ENCODE measurements at places on chromosomes 13 and 19. TPM values are rescaled to one million over a fixed set of nuclear protein-coding genes. Genes with fewer than 3 reads are reported as not detected.
A peak's percentile ranks its signal among the peaks of the same experiment; 100 is the strongest.

DNA sequence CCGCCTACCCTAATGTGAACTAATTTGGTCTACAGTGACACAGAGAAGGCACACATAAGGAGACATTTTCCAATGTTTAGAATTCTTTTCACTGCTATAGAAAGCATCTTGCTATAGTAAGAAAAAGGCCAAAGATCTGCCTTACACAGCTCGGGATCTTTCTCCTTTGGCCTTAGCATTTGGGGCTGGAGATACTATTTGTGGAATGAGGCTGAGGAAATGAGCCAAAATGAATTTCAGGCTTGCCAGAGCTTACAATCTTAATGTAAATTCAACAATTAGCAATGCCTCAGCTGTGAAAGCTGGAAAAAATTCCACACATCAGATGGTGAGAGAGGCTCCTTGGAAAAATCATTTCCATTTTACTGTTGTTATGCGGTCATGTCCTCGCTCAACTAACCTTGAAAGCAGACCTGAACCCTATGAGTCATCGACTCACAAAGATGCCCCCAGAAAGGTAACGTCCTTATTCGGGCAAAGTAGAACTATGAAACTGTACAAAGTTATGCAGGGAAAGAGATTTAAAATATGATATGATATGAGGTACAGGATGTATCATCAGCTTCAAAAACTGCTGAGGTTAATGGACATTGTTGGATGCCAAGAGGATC is 324.5 kb upstream of the NBEA start:
- H3K4me1 ChIP-seq = no peaks in the 10 kb centered on the region
- H3K4me3 ChIP-seq = no peak overlapping the region
- no peaks in the 10 kb centered on the region for H3K27me3 ChIP-seq
- no peaks in the 10 kb centered on the region for H3K36me3 ChIP-seq

DNA sequence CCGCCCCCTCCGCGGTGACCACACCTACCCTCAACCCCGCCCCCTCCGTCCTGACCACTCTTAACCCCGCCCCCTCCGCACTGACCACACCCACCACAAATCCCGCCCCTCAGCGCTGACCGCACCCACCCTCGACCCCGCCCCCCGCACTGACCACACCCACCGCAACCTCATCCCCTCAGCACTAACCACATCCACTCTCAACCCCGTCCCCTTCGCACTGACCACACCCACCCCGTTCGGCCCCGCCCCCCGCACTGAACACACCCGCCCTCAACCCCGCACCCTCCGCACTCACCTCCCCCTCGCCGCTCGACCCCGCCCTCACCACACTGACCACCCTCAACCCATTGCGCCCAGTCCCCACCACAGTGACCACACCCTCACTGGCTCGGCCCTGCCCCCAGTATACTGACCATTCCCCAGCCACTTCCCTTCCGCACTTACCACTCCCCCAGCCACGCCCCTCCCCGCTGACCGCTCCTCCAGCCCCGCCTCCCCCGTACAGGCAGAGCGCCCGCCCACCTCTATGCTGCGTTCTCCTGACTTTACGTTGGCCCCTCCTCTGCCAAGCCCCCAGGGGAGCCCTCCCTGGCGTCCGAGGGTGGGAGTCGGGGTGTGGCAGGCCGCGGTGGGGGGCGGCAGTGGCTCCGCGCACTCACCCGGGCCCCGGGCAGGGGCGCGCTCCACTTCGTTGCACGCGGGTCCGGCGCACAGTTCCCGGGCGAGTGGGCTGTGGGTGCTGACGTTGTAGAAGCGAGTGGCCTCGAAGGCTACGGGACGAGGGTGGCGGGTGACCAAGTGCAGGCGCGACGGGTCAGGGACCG is 8.4 kb downstream of the F2RL3 start:
- no peaks in the 10 kb centered on the region for H3K36me3 ChIP-seq
- H3K4me3 ChIP-seq = peak overlapping the region; percentile 57
- peaks cover 6% of the 10 kb centered on the region for H3K4me1 ChIP-seq
- DNase-seq = peak; percentile 94
- peak overlapping the region; percentile 63 for H3K27ac ChIP-seq

GRCh38 chr13:45368005-45368404 is 27.0 kb upstream of the TPT1 start:
- peaks cover 5% of the 10 kb centered on the region for H3K36me3 ChIP-seq
- no peak overlapping the region for H3K27ac ChIP-seq
- no peak for DNase-seq
- no peak overlapping the region for H3K4me3 ChIP-seq

- H3K36me3 ChIP-seq = no peaks in the 10 kb centered on the region
- H3K4me3 ChIP-seq = no peak overlapping the region
- no peaks in the 10 kb centered on the region for H3K27me3 ChIP-seq
- DNase-seq = no peak
- H3K27ac ChIP-seq = no peak overlapping the region
These were observed 27.6 kb downstream of the FGF14 start for GRCh38 chr13:102374233-102374632.

GRCh38 chr19:4795400-4795799 is 3.9 kb downstream of the FEM1A start:
- no peaks in the 10 kb centered on the region for H3K27me3 ChIP-seq
- no peak for DNase-seq
- no peak overlapping the region for H3K27ac ChIP-seq
- H3K36me3 ChIP-seq = peaks cover 48% of the 10 kb centered on the region

DNA sequence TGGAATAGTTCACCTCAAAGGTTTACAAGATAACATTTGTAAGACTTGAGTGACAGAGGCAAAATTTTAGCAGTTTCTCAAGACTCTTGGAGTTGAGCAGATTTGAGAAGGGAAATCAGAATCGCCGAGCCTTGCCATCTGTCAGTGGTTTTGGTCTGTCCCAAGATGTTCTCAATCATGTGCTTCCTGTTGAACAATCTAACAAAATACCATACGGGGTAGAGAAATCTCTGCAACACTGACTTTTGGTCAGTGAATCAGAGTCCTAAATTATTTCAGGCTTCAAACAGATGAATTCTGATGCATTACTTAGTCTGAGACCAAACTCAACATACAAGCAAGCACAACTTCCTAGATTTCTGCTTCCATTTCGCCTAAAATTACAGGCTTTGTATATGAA is 3.8 kb downstream of the KCTD12 start:
- peak overlapping the region; percentile 86 for H3K4me3 ChIP-seq
- H3K36me3 ChIP-seq = no peaks in the 10 kb centered on the region
- DNase-seq = no peak
- H3K4me1 ChIP-seq = peaks cover 10% of the 10 kb centered on the region
- peak overlapping the region; percentile 92 for H3K27ac ChIP-seq
- no peaks in the 10 kb centered on the region for H3K27me3 ChIP-seq

- DNase-seq = no peak
- H3K27ac ChIP-seq = no peak overlapping the region
- H3K27me3 ChIP-seq = no peaks in the 10 kb centered on the region
- H3K4me3 ChIP-seq = no peak overlapping the region
- no peaks in the 10 kb centered on the region for H3K4me1 ChIP-seq
These were observed 117.3 kb downstream of the RAB20 start for GRCh38 chr13:110444226-110444653.

DNA sequence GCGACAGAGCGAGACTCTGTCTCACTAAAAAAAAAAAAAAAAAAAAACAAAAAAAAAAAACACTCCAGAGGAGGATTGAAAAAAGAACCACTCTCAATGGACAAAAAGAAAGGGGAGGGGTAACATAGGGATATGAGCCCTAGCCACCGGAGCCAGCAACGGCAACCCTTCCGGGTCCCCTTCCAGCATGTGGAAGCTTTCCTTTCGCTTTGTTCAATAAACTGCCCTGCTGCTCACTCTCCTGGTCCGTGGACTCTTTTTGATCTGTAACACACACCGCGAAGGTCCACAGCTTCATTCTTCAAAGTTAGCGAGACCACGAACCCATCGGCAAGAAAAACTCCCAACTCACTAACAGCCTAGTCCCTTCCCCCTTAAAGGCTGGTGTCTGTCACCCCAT is 1.0 kb upstream of the REX1BD start:
- H3K4me1 ChIP-seq = peaks cover 20% of the 10 kb centered on the region
- H3K27me3 ChIP-seq = no peaks in the 10 kb centered on the region
- no peak for DNase-seq
- H3K27ac ChIP-seq = no peak overlapping the region

DNA sequence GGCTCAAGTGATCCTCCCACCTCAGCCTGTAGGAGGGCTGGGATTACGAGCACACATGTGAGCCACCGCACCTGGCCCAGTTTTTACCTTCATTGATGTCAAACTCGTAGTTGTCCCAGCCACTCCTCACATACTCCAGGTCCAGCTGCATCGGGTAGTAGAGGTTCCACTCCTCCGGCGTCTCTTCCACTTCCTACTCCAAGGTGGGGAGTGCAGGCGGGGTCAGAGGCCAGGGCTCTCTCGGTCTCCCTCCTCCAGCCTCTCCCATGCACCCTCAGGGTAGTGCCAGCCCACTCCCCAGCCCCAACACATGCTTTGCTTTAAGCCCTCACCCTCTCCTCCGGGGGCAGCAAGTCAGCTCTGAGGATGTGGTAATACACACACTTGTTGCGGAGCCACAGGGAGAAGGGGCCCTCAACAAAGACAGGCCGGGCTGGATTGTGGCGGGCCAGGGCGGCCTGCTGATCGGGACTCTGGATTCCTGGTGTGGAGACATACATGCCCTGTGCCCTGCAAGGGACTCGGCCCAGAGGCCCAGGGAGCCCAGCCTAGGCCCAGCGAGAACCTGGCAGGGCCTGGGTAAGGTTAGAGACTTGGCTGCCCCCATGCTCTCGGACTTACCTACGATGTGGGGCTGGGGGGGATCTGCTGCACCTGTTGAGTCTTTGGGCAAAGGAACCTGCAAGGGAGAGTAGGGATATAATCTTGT is 1.9 kb upstream of the ZNF653 start:
- no peak overlapping the region for H3K27ac ChIP-seq
- no peaks in the 10 kb centered on the region for H3K27me3 ChIP-seq
- H3K4me1 ChIP-seq = peaks cover 5% of the 10 kb centered on the region
- H3K4me3 ChIP-seq = no peak overlapping the region
- DNase-seq = no peak
- peaks cover 3% of the 10 kb centered on the region for H3K36me3 ChIP-seq

LHB gene
- total RNA-seq = not detected

THAP8 gene
- total RNA-seq = 5.2 TPM

SELENOV gene
- not detected for total RNA-seq

All from upper lobe of right lung (tissue), 1 donor.